Right hindlimb (tissue), 1 donor: ENCODE measurements at places on chromosomes 11 and 22.

- DNase-seq: no peak
Measured at GRCh38 chr11:11416502-11416901, 63.5 kb upstream of the CSNK2A3 start.

- no peak for DNase-seq
Measured at GRCh38 chr11:98056945-98057344, 963.8 kb upstream of the CNTN5 start.

DNA sequence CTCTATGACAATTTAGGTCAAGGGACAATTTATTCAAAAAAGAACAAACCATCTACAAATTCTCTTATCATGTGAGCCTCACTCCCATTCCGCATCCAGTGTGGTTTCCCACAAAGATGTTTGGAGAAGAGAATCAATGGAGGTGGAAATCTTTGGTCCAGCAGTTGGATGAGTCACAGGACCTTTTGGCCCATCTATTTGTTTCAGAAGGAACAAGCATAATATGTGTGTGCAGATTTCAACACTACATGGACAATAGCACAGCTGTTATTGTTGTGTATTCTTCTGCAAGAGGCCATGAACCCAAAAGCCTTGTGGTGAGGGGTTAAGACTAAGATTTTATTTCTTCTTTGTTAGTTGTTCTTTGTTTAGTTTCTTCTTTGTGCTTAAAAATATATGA lies 61.6 kb downstream of the OR10A6 start:
- DNase-seq: no peak

GRCh38 chr11:95586155-95586554 lies 203.4 kb downstream of the FAM76B start:
- DNase-seq: no peak

- no peak for DNase-seq
Measured at GRCh38 chr11:70906101-70906500, 346.3 kb downstream of the SHANK2 start.

DNA sequence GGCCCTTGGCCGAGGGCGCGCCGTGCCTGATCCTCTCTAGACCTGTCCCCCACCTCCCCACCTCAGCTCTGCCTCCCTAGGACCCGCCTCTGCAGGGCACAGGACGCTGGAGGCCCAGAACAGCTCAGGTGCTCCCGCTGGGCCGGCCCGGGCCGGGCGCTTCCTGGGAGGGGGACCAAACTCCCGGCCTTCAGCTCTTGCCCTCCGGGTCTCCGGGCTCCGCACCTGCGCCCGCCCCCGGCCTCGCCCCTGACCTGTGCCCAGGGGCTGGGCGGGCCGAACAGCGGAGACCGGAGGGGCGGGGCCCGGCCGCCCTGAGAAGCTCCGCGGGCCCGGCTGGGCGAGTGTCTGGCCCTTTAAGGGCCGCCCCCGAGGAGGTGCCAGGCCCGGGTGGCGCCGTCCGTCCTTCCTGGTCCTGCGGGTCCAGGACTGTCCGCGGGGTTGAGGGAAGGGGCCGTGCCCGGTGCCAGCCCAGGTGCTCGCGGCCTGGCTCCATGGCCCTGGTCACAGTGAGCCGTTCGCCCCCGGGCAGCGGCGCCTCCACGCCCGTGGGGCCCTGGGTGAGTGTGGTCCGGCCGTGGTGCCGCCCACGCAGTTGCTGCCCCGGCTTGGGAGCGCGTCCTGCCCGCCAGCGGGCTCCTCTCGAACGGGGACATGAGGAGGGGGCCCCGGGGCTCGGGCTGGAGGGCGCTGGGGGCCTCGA lies at the start of gene SSH3:
Gene SSH3 (plus strand): TSS at position 399 of the 703 bp plus-strand sequence. CDS start 96 bp downstream, at position 495.
- DNase-seq: peak; percentile 66

- no peak for DNase-seq
Measured at GRCh38 chr11:126997196-126997595, 3.4 kb downstream of the KIRREL3 start.

DNA sequence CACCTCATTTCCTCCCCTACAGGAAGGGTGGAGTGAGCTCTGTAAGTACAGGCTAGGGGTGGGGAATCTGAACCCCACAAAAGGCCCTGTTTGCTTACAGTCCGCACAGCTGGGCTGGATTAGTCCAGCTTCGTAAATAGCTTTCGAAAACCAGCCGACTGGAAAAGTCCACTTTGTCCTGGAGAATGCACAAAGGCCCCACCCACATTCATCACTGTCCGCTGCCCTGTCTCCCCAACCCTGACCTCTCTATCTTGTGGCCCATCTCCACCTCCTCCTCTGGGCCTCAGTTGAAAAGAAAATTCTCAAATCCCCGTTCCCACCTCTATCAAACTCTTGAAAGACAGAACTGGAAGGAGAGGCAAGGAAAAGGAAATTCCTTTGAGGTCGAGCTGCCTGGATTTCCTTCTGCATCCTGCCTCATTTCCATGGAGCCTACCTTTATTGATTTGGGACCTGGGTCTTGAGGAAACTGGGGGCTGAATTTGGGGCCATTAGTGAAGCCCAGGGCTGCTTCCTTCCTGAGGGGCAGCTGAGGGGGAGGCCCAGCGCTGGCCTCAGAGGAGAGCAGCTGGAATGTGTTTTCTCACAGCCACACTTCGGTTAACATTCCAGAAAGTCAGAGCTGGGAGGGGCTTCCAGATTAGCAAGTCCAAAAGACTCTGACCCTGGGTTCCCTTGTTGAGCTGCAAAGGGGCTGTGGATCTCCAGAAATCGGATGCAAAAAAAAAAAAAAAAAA lies 147.6 kb downstream of the FBXO7 start:
- peak; percentile 91 for DNase-seq

DNA sequence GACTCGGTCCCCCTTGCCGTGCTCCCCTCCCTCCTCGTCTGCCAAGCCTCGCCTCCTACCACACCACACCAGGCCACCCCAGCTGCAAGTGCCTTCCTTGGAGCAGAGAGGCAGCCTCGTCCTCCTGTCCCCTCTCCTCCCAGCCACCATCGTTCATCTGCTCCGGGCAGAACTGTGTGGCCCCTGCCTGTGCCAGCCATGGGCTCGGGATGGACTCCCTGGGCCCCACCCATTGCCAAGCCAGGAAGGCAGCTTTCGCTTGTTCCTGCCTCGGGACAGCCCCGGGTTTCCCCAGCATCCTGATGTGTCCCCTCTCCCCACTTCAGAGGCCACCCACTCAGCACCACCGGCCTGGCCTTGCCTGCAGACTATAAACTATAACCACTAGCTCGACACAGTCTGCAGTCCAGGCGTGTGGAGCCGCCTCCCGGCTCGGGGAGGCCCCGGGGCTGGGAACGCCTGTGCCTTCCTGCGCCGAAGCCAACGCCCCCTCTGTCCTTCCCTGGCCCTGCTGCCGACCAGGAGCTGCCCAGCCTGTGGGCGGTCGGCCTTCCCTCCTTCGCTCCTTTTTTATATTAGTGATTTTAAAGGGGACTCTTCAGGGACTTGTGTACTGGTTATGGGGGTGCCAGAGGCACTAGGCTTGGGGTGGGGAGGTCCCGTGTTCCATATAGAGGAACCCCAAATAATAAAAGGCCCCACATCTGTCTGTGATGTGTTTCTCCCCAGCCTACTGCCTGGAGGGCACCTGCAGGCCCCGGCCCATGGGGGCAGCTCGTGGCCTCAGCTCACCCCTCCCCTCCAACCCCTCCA lies 29.8 kb downstream of the CAPN1 start:
- no peak for DNase-seq
